ENCODE measurements at places on chromosomes 11 and 22. TPM values are rescaled to one million over a fixed set of nuclear protein-coding genes. Genes with fewer than 3 reads are reported as not detected.

DNA sequence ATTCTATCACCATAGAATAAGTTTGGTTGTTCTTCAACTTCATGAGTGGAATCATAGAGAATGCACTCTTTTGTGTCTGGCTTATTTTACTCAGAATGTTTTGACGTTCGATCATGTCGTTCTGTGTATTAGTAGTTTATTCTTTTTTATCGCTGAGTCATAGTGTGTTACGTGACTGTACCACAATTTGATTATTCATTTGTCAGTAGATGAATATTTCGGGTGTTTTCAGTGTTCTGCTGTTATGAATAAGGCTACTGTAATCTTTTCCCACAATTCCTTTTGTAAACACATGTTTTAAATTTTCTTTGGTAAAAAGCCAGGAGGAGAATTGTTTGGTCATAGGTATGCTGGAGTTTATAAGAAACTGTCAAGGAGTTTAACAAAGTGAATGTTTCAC, 279.9 kb upstream of the B3GAT1 start:
- DNase-seq, result no peak

- DNase-seq, result no peak
Observed at GRCh38 chr11:115656669-115657068, 152.5 kb upstream of the CADM1 start.

DNA sequence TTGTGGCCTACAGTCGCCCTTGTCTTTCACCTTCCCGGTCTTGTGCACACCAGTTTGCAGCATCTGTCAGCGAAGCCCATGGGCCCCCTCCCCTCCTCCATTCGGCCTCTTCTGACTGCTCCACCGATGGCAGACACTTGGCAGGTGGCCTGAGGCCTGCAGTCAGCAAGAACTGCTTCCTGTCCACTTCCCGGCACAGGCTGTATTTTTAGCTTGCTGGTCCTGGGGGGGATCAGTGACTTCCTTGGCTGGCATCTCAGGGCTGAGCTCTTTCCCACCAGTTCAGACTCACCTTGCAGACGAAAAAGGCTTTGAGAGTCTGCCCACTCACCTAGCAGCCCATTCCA, 106.4 kb downstream of the SYN3 start:
- no peak for DNase-seq

GRCh38 chr22:46665751-46666280, 45.6 kb downstream of the GRAMD4 start:
- DNase-seq, result no peak

DNA sequence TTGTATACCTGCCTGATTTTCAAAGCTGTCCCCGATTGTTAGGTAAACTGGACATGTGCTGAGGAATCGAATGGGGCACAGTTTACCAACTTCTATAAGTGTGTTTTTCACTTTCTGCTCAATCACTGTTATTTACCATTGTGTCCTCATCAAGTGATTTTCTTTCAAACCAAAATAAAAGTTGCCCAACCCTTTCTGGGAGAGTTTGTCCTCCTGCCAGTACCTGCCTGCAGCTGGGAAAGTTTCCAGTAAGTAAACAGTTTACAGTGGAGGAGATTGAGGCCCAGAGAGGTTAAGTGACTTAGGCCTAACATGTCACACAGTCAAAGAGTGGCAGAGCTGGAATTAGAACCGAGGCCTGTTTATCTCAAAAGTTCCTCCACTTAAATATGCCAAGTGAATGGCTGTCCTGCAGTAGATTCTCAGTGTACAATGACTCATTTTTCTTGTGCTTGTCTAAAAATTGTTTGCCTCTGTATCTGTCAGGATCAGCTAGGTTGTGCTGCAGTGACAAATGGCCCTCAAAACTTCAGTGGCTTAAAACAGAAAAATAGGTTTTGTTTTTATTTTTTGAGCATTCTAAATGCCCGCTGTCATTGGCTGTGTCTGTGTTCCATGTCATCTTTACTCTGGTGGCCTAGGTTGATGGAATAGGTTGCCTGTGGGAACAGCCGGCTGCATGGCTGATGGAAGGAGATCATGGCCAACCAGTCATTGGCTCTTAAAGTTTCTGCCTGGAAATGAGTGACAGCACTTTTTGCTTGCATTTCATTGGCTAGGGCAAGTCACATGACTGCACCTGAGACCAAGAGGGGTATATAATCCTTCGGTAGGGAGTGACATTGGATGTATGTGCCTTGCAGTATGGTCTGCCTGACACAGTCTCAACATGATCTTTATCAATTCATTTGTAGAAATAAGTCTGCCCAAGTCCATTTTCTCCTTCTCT, 61.8 kb upstream of the CRYBB3 start:
- no peak for DNase-seq

DNA sequence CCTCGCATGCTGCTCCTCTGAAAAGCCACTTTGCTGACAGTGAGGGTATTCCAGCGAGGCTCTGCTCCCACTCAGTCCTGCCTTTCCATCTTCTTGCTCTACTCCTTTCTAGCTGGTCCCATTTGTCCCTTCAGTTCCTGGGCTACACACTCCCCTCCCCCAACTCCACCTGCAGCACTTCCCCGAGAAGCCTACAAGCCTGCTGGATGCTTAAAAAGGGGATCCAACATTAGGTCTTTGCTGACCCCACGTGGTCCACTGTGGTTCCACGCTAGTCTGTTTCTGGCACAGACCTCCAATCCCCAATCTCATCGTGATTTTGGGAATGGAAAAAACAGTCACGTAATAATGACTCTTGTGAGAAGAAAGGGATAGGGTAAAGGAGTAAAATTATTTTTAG, 121.6 kb upstream of the SNX19 start:
- DNase-seq, result no peak

The MSANTD2 gene
- 17.9 TPM for total RNA-seq

The ASCC2 gene
- total RNA-seq, result 147 TPM

The PLEKHA7 gene
- total RNA-seq, result 94.4 TPM

- DNase-seq, result no peak
Observed at GRCh38 chr11:69465236-69466000, 16.0 kb upstream of the LINC01488 start.

DNA sequence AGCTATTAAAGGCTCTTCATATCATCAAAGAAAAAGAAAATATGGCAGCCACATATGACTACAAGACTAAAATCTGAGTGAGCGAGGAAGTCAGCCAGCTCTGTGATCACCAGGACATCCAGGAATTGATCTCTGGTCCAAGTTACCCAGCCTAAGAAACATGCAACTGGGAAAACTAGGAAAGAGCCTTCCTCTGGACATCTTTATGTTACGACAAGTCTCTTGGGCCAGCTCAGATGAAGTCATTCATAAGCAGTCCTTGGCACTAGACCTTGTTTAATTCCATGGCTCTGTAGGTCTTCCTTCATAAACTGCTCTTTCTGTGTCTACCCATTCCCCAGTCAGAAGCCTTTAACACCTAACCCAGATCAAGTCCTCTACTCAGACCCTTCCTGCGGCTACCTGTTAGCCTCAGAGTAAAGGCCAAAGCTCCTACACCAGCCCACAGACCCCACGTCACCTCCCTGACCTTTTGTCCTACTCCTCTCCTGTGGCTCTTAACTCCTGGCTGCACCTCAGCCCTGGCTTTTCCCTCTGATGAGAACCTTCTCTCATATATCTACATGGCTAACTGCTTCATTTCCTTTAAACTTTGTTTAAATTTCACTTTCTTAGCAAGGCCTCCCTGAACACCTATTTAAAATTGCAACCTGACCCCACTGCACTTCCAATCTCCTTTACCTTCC, 134.0 kb downstream of the KIF18A start:
- no peak for DNase-seq

DNA sequence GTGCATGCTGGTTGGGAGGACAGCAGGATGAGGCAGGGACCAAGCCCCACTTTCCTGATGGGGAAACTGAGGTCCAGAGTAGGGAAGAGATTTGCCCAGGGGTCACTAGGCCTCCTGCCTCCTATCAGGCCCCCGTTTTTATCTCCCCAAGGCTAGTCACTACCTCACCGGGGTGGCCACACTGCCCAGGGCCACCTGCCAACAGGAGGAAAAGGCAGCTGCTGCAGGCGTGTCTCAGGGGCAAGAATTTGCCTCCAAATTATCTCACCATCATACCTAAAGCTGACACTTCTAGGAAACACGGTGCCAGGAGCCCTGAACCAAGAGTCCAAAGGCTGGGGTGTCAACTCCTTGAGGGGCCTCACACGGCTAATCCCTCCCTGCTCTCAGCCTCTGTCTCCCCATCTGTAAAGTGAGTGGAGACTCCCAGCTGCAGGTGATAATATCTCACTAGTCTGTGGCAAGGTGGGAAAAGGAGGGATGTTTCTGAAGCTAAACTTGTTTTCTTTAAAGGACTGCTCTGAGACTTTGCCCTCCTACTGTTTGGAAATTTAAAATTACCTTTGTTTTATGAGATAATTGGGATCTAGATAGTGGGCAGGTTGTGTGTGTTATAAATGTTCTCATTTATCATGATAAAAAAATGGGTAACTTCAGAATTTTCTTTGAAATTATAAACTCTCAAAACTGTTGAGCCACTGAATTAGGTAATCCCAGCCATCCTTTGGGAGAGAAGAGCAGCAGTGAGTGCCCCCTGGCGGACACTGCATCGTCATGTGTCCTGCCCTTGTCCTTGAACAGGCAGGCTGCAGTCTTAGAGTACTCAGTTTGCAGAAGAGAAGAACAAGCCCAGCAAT, 60.0 kb downstream of the MYO7A start:
- DNase-seq, result peak; percentile 79

DNA sequence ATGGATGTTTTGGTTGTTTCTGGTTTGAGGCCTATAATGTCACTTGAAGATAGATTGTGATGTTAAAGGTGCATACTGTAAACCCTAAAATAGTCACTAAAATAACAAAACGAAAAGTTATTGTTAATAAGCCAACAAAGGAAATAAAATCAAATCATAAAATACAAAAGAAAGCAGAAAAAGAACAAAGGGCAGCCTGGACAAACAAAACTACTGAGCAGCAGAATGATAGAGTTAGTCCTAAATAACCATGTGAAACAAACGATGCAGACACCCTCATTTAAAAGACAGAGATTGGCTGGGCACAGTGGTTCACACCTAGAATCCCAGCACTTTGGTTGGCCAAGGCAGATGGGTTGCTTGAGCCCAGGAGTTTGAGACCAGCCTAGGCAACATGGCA, 90.9 kb upstream of the GAL start:
- DNase-seq, result no peak

The LIN7C gene
- total RNA-seq, result 34.9 TPM

The HEPHL1 gene
- not detected for total RNA-seq

GRCh38 chr11:57646799-57647303, 2.9 kb downstream of the YPEL4 start:
- DNase-seq, result no peak

The SYT8 gene
- 159 TPM for total RNA-seq

- DNase-seq, result no peak
Observed at GRCh38 chr11:1870721-1871466, 18.0 kb downstream of the LSP1 start.

The MRGPRX4 gene
- total RNA-seq, result not detected

The DBX1 gene
- not detected for total RNA-seq

GRCh38 chr11:11992257-11993212, 15.9 kb downstream of the DKK3 start:
- DNase-seq, result no peak

GRCh38 chr11:72631806-72632731, 42.2 kb downstream of the PDE2A start:
- DNase-seq, result peak; percentile 64

DNA sequence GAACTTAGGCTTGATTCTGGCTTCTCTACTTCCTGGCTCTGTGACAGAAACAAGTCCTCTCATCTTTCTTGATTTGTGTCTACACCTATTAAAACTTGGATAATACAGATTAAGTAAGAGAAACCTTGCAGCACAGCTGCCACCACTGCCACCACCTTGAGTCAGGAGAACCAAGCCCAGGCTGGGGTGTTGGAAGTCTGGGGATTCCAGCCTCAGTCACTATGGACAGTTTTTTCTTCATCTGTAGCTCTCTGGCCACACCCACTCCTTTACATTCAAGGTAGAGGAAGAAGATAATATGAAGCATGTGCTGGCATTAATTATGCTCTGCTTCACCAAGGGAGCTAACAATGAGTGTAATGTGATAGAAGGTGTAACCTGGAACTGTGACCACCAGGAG, 75.7 kb downstream of the RELT start:
- DNase-seq, result no peak

DNA sequence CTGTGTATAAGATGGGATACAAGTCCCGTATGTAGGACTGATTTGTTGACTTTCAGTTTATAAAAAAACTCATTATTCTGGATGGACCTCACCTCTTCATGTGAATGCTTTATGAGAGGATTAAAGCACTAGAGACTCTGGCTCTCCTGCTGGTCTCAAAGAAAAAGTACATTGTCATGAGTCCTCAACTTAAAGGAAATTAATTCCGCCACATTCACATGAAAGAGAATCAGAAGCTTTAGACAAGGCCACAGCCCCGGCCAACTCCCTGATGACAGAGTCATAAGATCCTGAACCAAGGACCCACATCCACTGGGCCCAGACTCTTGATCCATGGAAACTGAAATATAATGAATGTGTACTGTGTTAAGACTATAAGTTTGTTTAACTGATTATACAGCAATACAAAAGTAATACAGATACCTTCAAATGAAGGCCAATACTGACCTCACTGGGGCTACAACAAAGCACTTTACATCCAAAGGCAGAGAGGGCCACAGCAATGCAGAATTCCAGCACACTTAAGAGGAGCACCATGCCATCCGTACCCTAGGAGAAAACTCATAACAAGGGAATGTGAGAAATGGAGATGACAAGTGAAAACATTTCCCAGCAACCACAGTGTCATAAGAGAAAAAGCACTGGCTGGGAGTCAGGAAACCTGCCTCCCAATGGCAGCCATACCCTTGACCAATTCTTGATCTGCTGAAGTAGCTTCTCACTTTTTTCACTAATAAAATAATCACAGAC, 25.4 kb upstream of the MS4A6A start:
- no peak for DNase-seq

DNA sequence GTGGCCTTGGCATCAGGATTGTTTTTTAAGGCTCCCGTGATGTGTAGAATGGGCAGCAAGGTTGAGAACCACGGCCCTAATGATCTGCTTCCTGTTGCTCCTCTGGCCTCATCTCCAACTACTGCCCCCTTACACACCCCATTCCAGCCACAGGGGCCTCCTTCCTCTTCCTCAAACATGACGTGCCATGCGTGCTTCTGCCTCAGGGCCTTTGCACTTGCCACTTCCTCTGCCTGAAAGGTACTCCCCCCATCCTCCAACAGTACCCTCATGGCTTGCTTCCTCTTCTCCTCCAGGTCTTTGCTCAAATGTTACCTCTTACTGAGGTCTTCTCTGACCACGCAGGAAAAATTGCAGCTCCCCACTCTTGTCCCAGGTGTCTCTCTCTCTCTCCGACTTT, 93.9 kb upstream of the CSNK2A3 start:
- DNase-seq, result no peak

The MTMR3 gene
- total RNA-seq, result 81.3 TPM

DNA sequence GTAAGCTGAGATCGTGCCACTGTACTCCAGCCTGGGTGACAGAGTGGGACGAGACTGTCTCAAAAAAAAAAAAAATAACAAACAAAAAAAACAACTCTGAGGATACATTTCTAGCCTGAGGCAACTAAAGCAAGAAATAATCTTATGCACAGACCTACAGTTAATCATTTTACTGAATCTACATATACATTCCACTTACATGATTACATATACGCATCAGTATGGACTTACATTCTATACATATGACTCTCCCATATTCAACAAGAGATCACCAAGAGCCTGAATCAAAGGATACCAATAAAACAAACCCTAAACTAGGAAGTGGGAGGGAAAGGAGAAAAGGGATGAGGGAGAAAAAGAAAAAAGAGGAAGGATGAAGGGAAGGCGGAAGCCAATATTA, 1.1 kb downstream of the ALG8 start:
- no peak for DNase-seq

GRCh38 chr11:37504921-37505320, 906.9 kb upstream of the RAG2 start:
- no peak for DNase-seq

Measured in ureter (tissue), 1 donor.